Activated CD4-positive, CD25-positive, alpha-beta regulatory T cell treated with anti-CD3 and anti-CD28 coated beads, Interleukin-2, amount 50 U/mL, for 24 hours (primary cell): ENCODE measurements at places on chromosomes 12 and 14.

DNA sequence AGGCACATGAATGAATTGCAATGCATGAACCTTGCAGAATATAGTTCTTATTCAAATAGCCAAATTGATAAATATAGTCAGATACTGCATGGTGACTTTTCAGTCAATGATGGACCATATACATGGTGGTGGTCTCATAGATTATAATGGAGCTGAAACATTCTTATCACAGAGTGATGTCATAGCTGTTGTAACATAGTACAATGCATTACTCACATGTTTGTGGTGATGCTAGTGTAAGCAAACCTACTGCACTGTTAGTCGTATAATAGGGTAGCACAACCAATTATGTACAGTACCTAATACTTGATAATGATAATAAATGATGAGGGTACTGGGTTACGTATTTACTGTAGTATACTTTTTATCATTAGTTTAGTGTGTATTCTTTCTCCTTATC lies 280.3 kb downstream of the BCAT1 start:
- no peak for ATAC-seq

DNA sequence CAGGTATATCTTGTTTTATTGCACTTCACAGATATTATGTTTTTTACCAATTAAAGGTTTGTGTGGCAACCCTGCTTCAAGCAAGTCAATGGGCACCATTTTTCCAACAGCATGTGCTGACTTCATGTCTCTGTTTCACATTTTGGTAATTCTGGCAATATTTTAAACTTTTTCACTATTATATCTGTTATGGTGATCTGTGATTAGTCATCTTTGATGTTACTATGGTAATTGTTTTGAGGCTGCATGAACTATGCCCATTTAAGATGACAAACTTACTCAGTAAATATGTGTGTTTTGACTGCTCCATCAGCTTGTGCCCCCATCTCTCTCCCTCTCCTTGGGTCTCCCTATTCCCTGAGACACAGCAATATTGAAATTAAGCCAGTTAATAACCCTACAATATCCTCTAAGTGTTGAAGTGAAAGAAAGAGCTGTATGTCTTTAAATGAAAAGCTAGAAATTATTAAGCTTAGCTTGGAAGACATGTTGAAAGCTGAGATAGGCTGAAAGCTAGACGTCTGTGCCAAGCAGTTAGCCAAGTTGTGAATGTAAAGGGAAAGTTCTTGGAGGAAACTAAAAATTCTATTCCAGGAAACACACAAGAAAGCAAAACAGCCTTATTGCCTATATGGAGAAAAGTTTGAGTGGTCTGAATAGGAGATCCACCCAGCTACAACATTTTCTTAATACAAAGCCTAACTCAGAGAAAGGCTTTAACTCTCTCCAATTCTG lies 365.1 kb downstream of the ATP23 start:
- no peak for ATAC-seq

GRCh38 chr12:64456119-64456518 lies 4.2 kb downstream of the TBK1 start:
- no peak for ATAC-seq

DNA sequence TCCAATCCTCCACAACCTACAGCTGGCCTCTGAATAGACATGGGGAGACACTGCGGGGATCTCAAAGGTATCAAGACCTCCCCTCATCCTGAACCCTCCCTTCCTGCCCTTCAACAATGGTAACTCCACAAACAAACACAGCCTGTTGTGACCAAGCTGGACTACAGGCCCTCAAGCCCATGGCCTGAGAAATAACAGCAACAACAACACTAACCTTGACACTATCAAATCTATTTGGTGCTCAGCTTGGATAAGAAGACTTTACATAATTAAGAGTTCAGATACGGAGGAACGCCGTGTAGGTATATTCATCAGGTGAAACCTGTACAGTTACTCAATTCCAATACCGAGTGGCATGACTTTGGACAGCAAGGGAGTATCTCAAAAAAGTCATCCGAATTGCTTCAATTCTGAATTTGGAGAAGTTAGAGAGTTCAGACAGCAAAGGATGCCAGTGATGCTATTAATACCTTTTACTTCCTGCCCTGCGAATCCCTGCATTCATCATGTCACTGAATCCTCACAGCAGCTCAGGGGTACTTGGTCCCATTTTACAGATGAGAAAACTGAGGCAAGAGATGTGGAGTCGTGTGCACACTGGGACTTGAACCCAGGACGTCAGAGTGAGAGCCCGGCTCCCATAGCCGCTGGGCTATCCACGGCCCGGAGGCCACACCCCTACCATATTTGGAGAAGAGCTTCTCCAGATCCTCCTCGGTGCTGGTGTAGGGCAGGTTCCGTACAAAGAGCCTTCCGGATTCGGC lies 17.8 kb downstream of the RBM19 start:
- ATAC-seq = no peak

GRCh38 chr12:49165114-49165513 lies 23.8 kb downstream of the TUBA1A start:
- no peak for ATAC-seq

DNA sequence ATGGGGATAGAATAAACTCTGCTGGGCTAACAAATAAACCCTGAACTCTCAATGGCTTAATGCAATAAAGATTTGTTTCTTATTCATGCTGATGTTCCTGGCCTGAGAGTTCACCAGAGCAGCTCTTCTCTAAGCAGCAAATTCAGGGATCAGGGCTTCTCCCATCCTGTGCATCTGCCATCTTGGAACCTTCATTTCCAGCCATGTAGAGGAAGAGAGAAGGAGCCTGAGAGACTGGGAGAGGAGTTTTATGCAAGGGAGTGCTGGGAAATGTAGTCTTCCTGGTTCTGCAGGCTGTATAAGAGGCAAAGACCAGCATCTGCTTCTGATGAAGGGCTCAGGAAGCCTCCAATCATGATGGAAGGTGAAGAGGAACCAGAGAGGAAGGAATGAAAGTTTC lies 20.6 kb upstream of the APOLD1 start:
- ATAC-seq = no peak

- ATAC-seq = peak; percentile 53
These were observed 12.5 kb downstream of the A2M start for GRCh38 chr12:9103050-9103849.

GRCh38 chr12:48202766-48203165 lies 326 bp downstream of the OR10AD1 start:
- no peak for ATAC-seq

DNA sequence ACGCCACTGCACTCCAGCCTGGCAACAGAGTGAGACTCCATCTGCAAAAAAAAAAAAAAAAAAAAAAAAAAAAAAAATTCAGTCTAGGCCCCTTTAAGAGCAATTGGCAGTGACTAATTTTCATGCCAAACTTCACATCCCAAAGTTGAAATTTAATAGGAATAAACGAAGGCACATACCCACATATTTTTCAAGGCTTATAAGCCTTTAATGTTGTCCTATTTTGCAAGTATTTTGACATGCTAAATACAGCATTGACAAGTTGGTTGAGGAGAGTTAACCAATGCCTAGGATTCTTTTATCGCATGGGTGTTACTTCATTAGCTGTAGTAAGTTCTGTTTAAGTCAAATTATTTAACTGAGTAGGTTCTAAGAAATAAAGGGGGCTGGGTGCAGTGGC lies 23.5 kb upstream of the HIP1R start:
- no peak for ATAC-seq

DNA sequence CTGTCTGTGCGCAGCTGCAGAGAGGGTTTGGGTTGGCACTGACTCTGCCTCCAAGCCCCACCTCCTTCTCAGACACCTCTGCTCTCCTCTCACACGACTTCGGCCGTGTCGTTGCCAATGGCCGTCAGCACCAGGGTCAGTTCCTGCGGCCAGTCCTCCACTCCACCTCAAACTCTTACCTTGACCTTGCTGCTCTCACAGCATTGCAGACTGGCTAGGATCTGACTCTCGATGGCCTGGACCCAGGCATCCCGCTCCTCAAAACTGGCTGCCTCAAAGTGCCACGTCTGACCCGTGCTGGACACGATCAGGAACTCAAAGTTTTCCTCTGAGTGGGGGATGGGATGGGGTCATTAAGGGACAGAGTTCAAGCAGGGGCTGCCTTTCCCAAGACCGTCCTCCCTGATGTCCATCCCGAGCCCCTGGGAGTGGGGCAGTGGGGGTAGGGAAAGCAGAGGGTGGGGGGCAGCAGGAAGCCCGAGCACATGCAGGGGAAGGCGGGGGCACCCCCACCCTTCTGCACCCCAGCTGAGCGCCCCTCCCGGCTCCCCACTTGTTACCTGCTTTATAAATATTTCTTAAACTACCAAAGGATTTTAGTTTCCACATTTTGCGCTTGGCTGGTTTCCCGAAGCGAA lies 10.7 kb downstream of the AGAP2 start:
- no peak for ATAC-seq

GRCh38 chr14:31078766-31079165 lies 52.6 kb upstream of the STRN3 start:
- no peak for ATAC-seq

DNA sequence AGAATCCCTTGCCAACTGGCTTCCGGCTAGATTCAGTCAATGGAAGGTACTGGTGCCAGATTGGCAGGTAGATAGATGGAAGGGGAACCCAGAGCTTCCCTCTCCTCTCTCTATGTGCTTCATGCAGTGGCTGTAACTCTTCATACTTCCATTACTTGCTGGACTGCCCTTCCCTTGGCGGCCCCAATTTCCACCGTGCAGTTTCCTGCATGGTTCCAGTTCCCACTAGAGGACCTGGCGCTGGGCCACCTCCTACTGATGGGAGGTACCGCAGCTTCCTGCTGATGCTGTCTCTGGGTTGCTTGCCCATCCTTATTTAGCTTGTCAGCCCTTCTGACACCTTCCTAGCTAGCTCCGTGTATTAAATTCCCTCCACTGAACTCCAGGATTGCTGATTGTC lies 226.4 kb downstream of the ANO2 start:
- no peak for ATAC-seq

DNA sequence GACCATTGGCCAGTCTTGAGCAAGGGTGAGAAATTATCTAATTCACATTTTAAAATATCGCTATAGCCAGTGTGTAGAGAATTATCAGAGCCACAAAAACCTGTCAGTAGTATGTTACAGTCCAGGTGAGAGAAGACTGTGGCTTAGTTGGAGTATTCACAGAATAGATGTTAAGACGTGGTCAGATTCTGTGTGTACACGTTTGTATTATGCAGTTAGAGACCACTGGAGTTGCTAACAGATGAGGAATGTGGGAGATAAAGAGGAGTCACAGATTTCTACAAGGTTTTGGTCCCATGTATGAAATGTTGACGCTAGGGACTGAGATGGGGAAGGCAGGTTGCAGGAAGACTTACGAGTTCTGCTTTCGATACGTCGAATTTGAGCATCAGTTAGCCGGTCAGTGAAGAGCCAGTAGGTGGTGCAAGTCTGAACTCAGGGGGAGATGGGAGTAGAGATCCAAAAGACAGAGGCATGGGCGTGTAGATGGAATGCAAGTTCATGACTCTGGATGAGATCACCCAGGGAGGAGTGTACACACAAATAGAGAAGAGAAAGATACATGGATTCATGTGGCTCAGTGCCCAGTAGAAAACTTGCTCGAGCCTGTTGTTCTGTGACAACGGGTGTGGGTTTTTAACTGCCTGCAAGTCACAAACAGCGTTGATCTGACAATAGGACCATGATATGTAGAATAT lies 114.8 kb upstream of the FLRT2 start:
- no peak for ATAC-seq

GRCh38 chr12:75666939-75667334 lies 155.5 kb upstream of the KRR1 start:
- ATAC-seq = no peak

DNA sequence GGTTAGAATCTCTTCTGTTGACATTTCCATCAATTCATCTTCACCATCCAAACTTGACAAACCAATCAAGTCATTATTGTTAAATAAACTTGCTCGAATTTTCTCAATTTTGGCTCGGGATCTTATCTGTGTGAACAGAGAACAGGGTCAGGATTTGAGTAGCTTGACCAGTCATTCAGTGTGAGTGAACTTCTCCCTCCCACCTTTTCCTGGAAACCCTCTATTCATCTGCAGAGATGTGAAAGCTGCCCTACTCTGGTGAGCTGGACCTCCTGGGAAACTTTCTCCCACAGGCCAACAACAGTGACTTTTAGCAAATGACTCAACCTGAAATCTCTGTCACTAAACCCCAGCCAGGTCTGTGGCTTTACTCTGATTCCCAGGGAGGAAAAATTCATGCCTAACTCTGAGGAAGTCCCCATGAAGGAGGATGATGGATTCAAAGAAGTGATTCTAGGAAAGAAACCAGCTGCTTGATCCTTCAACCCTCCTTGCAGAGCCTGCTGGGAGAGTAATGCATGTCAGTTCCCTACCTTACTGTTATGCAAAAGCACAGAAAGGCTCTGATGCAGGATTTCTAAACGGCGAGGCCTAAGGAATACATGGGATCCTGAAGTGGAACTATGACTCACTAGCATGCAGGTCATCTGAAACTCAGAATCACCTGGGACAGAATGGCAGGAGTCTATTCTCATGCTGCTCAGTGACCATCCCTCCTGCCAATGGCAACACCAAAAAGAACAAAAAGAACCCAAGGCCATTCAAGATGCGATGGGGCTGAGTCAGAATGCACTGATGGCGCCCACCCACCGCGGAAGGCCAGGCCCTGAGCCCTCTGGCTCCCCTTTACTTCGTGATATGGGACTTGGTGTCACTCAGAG lies 58.0 kb downstream of the TRAFD1 start:
- ATAC-seq = peak; percentile 35

DNA sequence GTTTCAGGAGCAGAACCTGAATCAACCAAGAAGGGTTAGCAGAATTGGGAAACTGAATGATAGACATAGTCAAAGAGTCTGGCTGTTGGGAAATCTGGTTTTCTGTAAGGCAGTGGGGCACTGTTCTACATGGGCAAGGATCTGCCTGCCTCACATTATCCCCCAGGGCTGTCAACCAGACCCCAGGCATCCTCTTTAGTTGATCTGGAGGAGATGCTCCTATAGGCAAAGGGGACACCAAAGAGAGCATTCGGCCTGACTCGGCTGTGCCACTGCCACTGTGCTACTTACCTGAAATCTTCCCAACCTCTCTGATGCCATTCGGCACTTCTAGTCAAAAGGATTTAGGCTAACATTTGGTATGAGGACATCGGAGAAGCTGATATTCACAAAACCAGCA lies 4.1 kb downstream of the ISCU start:
- ATAC-seq = no peak

DNA sequence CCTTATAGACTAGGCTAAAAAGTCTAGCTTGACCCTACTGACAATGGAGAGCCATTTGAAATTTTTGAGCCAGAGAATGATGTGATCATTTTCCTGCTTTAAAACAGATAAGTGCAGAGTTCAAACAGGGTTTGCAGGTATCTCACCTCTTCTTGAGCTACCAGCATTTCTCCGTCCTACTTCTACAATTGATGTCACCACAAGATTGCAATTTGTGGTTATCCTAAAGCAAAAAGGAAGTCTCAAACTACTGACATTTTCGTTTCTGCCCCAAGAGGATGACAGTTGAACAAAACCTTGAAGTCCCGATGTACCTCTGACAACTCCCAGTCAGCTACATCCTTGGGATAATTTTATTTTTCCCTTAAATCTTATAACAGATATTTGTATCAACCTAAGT lies 86.7 kb downstream of the PTGER2 start:
- ATAC-seq = no peak

DNA sequence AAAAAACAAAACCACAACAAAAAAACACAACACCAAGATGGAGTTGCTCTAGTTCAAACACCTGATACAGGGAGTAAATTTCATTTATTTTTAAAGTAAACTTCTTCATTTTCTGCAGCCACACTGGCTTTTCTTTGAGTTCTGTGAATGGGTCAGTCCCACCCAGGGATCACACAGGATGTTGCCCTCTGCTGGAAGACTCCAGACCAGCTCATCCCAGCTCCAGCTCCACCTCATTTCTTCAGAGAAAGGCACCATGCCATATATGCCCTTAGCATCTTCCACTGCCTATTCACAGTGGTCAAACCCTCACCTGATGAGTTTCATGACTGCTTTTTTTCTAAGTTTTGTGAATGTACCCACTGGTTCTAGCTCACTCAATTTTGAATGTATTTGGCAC lies 8.0 kb downstream of the GLIPR1 start:
- ATAC-seq = no peak
